ENCODE measurements at places on chromosomes 11 and 22. TPM values are rescaled to one million over a fixed set of nuclear protein-coding genes. Genes with fewer than 3 reads are reported as not detected.

GRCh38 chr11:22671751-22672150, 5.3 kb downstream of the GAS2 start:
- no peak for DNase-seq

Gene CCDC73
- 0.23 TPM for polyA plus RNA-seq

DNA sequence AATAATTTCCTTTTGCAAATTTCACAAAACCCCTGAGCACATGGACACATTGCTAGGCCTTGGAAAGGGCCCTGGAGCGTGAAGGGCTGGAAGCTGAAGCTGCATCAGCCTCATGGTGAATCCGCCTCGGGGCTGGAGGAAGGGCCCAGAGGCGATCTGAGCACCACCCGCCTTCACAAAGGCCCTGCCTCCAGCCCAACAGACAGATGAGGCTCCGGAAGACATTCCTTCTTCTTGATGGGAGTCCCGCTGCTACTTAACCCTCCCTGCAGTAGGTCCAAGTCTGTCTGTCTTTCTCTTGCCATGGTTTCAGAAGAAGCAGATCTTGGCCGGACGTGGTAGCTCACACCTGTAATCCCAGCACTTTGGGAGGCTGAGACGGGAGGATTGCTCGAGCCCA, 16.5 kb downstream of the ARRB1 start:
- DNase-seq = no peak

GRCh38 chr22:17119481-17120202, 1.5 kb downstream of the TMEM121B start:
- no peak for DNase-seq

Gene MLC1
- polyA plus RNA-seq = 0.90 TPM

Gene DSCAML1
- 2.3 TPM for polyA plus RNA-seq

- DNase-seq = no peak
Observed at GRCh38 chr11:105942921-105943320, 79.1 kb downstream of the MSANTD4 start.

Gene SLC22A12
- 3.4 TPM for polyA plus RNA-seq

Gene MMP12
- polyA plus RNA-seq = 3.7 TPM

- DNase-seq = no peak
Observed at GRCh38 chr11:1655168-1656060, 25.8 kb downstream of the KRTAP5-5 start.

DNA sequence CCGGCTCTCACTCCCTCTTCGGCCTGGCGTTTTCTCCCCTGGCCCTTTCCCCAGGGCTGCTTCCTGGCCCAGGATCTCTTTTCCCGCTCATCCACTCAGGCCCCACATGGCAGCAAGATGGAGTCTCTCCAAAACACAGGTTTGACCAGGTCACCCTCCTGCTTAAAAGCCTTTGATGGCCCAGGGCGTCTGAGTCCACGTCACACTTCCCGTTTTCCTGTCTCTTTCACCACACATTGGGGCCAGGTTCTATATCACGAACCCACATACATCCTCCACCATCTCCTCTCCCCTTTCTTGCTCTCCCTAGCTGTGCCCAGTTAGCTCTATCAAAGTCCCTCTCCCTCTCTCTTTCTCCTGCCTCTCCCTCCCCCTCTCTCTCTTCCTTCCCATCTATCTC, 7.8 kb upstream of the LRRC32 start:
- DNase-seq = no peak

GRCh38 chr11:134785059-134785458, 373.0 kb upstream of the B3GAT1 start:
- no peak for DNase-seq

Gene MMP11
- polyA plus RNA-seq = 14.8 TPM

DNA sequence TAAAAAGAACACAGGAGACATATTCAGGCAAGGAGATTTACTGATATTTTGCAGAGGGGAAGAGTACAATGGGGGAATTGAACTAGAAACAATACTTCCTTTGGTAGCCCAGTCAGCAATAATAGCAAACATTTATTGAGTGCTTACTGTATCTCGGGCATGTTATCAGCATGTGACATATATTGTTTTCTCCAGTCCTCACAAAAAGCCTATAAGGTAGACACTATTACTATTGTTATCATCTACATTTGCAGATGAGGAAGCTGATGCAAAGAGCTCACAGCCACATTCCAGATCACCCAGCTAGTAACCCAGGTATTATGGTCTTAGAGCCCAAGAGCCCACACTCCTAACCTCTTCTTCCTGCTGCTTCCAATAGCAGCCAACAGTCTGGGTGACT, 27.9 kb downstream of the NAV2 start:
- no peak for DNase-seq

DNA sequence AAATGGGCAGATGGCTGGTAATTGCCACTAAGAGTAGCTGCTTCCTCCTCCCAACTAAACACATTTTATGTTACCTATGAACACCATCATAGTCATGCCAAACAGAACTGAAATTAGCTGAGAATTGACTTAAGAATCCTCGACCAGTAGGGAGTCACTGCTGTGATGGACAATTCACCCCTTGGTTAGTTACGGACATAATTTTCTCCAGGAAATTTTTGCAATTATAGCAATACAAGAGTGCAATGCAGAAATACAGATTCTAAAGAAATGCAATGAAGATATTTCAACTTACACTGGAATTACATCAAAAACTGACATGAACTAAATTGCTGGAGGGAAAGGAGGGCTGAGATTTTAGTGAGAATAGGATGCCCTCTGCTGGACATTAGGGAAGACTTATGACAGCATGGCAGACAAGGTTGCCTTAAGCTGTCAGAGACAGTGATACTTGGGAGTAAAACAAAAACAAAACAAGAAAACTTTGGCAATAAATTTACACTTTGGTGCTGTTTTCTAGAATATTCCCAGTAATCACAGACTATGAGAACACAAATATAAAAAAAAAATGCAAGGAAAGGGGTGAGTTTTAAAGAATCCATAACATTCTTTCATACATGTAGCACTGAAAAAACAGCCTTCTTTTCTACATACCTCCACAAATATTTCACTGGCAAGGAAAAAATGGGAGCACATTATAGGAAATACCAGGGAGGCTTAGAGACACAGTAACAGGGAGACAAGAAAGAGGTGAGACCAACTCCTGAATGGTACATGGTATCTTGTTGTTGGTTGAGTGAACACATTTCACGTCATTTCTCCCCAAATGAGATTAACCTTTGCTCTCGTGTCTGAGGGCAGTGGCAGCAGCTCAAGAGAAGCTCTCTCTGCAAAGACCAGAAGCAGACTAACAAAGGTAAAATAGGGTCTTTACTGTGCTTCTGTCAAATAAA, 11.2 kb upstream of the PPP2R1B start:
- DNase-seq = no peak

DNA sequence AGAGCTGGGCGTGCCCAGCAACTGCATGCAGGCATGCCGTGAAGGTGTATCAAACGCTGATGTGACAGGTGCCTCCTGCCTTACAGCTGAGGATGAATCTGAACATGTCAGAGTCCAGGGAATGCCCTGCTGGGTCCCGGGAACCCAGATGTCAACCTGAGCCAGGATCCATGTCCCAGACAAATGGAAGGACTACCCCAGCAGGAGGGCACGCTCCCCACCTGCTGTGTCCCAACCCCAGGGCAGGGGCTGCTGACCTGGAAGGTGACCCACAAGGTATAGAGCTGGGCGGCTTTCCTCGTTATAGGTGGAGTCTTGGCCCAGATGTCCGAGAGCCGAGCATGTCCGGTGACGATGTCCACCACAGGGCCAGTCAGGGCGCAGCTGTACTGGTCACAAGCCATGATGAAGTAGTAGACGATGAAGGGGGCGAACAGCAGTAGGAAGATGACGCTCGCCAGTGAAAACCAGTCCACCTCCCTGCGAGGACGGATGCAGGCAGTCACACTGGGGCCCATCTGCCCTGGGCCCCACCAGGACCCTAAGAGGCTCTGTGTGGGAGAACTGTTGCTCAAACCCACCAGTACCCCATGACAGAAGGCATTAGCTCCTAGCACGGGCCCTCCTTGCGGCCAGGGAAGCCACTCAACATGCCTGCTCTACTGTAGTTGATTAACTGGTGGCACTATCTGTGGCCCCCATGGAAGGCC, 4.3 kb downstream of the DHCR7 start:
- no peak for DNase-seq

DNA sequence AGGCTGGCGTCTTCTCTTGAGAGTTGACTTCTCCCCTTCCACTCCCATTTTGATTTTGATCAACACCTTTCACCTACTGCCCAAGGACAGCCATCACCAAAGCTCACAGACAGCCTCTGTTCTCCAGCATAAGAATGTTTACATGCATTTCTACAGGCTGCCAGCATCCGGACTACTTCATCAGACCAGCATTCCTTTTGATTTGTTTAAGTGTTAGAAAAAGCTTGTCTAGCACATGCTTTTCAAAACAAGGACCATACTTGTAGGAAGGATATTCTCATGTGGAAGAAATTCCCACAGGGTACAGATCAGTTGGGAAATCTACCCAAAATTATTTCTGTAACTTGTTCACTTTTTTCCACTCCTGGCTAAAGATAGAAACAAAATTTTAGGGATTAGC, 6.2 kb upstream of the KCNA4 start:
- DNase-seq = no peak

GRCh38 chr22:50169774-50170341, 673 bp upstream of the PANX2 start:
- no peak for DNase-seq

Gene OR2AG2
- 0.14 TPM for polyA plus RNA-seq

Gene GGTLC3
- not detected for polyA plus RNA-seq

Gene PKDREJ
- 0.28 TPM for polyA plus RNA-seq

DNA sequence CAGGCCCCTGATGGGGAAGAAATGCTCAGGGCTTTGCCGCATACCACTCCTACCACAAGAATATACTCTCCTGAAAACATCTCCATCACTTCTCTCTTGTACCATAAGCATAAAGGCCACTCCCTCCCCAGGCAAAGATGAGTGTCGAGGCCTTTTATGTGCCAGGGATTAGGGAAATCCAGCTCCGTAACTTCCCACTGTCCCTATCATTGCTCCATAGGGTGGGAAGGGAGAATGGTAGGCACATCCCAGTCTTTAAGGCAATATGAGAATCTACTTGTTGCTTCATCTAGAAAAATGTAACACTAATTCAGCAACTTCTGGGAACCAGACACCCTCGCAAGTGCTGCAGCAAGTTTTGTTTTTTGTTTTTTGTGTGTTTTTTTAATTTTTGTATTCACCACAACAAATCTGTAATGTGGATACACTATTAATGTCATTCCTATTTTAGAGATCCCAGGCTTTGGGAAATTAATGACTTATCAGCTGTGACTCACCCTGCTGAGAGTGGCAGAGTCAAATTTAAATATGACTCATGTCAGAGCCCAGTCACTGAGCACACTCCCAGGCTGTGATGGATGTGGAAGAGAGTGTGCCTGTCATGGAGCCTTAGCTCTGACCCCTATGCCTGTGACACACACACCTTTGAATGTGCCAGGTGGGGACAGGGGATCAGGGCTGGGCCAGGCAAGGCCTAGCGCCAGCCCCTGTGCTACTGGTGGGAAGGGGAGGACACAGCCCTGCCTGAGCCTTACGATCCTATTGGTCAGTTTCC, 23.4 kb downstream of the PANX1 start:
- DNase-seq = no peak

Gene BEST1
- polyA plus RNA-seq = 4.3 TPM

Gene KRTAP5-9
- polyA plus RNA-seq = 0.33 TPM

Gene TSPAN4
- 71.2 TPM for polyA plus RNA-seq

DNA sequence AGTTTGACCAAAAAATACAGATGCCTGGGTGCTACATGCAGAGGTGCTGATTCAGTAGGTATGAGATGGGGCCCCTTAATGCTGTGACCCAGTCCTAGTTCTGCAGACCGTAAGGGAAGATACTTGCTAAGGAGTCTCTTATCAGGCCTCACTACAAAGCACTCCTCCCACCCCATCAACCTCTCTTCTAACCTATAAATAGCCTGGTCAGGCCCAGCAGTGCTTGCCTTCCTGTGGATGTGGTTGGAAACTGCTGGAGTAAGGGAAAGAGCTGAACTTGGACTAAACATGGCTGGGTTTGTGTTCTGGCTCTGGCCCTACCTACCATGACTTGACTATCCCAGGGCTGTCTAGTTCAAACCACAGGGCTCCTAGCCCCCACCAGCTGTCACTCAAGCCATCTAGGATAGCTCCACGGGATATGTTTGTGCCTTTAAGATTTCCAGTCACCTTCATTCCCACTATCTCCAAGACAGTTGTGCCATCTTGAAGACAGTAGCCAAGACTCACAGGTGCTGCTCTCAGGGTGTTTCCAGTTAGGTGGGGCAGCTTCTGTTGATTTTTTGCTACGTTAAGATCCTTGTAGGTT, 9.5 kb upstream of the DKK3 start:
- DNase-seq = no peak

- DNase-seq = no peak
Observed at GRCh38 chr11:19789835-19790710, 77.4 kb downstream of the NAV2 start.

DNA sequence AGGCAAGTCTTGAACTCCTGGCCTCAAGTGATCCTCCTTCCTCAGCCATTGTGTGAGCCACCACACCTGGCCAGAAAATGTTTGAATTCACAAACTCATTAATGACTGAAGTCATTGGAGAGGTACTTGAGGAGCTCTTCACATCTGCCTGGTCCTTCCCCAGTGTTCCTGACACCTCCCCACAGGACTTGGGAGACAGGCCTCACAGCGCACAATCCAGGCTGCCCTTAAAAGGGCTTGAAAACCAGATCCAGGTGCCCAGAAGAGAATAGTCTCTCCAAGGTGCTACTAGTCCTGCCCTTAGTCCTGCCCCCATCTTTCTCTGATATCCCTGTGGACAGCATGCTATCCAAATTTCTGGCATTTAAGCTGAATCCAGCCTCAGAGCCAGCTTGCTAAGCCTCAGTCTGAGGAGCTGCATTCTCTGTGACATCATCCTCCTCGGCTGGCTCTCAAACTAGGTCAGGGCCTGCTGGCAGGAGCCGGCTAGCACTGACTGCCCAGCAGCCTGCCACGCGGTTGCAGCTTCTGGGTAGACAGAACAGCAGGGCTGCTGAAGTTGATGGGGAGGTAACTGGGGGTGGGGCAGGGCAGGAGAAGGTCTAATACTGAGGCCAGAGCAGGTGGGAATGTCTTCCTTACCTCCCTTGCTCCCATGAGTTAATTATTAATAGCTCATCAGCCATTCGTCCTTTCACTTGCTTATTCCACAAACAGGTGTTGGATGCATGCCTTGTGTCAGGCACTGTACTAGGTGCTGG, 35.3 kb upstream of the NECTIN1 start:
- DNase-seq = no peak

DNA sequence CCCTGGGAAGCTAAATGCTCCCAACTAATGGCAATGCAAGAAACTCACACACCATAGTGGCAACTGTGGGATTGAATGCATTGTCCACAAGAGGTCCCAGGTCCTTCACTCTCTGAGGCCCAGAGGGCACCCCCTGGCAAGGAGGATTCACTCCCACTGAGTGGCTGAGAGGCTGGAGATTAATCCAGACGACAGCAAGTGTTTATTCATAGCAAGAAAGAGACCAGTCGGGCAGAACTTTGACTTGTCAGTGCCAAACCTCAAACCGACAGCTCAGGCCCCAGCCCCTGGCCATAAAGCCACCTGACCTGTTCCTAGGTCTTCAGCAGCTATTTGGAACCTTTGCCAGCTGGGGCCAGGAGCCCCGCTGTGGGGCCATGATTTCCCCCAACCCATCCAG, 54.5 kb upstream of the MPEG1 start:
- DNase-seq = no peak

Gene TESMIN
- polyA plus RNA-seq = 18.1 TPM

Measured in right renal cortex interstitium (tissue), 3 donors.